HCEC 1CT (cell line): ENCODE measurements at places on chromosomes 5 and 9.

DNA sequence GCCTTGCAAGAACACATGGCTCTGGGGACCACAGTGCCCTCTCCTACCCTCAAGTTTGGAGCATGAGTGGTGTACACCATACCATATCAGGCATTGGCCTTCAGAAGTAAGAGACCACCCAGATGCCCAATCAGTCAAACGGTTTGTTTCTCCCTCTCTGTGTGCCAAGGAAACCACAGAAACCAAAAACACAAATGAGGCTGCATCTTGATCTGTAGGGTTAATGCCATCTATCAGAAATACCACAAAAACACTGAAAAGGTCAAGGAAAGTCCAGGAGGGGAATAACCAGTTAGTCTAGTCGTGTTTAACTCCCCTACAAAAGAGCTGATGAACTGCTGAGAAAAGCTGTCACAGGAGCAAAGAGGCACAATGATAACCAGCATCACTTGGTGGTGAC is 78.4 kb downstream of the INSYN2B start:
- no peak for DNase-seq

- DNase-seq, result no peak
These were observed 68.7 kb downstream of the NTNG2 start for GRCh38 chr9:132230605-132231004.

DNA sequence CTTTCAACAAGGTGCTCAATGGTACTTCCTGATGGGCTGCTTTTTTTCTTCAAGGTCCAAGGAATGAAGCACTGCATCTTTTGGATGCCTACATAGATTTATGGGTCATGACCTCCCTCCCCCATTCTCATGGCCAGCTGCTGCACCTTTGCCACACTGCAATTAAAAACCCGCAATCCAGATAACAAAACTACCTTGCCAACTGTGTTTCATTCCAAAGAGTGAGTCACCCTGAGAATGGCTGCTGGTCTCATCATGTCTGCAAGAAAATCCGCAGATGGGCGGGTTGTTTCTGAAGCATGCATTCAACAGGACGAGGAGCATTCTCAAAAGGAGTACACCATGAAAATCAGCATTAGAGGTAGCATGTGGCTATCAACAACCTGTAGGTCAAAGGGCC is 139.8 kb downstream of the ELAVL2 start:
- no peak for DNase-seq

DNA sequence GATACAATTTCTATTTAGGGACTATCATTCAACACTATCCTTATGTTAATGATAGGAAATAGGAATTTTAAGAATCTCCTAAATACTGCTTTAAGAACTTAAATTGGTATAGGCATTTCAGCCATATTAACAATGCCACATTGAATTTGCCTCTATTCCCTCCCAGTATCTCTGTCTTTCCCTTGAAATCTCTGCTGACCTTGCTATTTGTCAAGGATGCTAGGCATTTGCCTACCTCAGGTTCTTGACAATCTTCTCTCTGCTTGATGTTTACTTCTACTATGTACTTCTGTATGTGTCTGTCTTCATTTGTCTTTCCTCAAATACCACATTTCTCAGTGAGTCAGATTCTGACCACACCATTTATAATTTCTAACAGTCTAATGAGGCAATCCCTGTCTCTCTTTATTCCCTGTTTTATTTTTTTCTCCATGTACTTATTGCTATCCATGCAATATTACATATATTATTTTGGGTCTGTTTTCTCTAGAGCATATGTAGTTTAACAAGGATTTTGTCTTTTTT is 1461.4 kb upstream of the CDH9 start:
- DNase-seq, result peak; percentile 65

GRCh38 chr9:89207026-89207425 is 28.4 kb upstream of the SHC3 start:
- no peak for DNase-seq

DNA sequence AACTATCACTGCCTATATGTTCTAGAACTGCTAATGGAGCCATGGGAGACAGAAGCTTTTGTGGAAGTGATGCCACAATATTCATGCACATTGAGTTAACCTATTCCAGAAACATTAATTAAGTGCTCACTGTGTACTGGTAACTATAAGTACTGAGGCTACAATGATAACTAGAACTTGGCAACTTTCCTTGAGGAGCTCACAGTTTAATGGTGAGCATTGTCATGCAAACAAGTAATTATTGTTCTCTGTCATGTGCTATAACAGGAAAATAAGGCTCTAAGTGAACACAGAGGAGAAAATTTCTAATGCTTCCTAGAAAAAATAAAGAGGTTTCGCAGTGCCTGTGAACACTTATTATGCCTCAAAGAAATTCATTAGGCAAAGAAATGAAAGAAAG is 142.2 kb downstream of the BAAT start:
- no peak for DNase-seq

DNA sequence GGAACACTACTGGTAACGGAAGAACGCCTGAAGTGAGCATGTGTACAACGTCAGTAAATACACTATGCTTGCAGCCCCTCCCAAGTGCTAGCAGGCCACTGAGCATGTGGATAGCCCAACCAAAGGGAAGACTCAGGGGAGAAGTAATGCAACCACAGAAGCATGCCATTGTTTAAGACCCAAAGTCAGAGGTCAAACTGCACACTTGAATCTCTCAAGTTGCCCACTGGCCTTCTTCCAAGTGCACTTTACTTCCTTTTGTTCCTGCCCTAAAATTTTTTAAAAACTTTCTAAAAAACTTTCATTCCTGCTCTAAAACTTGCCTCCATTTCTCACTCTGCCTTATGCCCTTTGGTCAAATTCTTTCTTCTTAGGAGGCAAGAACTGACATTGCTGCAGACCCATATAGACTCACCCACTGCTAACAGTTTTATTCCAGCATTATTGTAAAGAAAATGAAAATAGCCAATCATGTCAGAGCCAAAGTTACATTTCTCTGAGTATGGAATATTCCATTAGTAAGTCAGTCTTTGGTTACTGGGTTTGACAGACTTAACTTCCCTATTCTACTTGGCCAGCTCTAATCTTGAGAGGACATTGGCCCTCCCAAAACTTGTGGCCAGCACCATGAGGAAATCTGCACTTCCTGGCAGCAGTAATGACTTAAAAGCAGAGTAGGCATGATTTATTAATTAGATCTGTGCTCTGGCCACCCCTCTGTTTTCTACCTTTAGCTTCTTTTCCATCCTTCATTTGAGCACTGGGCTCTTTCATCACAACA is 76.9 kb downstream of the TSSK1B start:
- DNase-seq, result no peak

DNA sequence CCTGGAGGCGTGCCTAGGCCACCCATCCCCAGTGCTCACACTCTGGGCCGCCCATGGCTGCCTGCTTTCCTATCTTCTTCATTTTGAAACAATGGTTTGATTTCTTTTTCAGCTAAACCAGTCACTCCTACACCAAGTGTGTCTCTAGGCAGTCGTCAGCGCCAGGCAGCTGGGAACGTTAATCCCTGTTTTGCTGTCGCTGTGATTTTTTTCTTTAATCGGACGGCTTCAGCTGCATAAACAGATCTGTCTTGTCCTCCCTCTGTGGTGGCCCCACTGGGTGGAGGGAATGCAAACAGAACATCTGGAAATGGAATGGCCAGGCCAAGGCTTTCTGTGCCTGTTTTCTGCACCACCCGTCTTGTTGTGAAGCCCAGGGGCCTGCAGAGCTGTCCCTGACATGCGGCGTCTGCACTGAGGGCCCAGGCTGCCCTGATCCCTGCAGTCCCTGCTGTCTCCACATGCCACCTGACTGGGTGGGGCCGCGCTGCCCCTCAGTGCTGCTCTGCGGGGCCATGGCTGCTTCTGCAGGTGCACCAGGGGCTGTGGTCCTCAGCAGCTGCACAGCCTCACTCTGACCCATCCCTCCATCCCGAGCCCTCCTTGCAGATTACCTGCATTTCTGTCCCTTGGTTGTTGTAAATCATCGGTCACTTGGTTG is 51.5 kb downstream of the WNK2 start:
- DNase-seq, result no peak
